ENCODE measurements at places on chromosomes 1 and 21.

DNA sequence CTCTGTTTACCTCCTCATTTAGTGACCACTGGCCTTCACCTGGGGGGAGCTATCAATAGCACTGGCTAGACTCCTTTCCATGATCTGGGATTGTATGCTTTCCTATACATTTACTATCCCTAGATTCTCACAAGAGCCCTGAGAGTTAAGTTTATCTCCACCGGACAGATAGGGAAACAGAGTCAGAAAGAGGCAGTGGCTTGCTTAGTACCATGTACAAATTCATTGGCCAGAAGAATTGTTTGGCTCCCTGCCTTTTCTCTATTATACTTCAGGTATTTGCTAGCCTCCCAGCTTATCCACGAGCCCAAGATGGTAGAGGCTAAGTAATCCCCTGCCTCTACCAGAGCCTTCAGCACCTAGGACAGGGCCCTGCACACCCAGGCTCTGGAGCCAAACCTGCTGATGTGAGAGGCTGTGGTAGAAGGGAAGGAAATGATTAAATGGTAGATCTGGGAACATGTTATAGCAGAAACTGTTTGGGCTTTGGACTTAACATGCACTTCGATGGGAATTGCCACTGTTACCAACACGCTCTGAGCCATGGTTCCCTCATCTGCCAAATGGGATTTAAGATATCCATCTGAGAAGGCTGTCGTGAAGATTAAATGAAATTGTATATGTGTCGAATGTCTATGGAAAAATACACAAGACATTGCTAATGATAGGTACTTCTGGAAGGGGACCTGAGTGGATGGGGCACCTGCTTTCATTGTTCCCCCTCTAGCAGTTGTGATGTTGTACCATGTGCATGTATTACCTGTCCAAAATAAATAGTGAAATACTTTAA is 3.1 kb upstream of the BLACAT1 start:
- DNase-seq = no peak

- DNase-seq = no peak
Observed at GRCh38 chr21:37044643-37045042, 28.2 kb downstream of the PIGP start.

GRCh38 chr1:64848803-64849202 is 103.9 kb downstream of the RAVER2 start:
- DNase-seq = no peak

DNA sequence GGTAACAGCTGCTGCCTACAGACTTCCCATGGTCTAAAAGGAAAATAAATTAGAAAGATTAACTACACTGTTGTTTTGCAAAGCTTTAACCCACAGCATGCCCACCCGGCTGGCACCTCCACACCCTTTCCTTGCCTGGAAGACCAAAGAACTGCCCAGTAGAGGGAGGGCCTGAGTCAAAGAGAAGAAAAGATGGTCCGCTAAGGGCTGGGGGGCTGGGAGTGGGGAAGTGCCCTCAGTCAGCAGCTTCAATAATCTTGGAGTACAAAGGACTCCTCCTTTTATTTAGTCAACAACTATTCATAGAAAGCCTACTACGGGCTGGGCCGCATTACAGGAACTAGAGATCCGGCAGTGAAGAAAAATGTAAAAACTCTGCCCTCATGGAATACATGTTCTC is 40.6 kb downstream of the ERI3 start:
- no peak for DNase-seq

DNA sequence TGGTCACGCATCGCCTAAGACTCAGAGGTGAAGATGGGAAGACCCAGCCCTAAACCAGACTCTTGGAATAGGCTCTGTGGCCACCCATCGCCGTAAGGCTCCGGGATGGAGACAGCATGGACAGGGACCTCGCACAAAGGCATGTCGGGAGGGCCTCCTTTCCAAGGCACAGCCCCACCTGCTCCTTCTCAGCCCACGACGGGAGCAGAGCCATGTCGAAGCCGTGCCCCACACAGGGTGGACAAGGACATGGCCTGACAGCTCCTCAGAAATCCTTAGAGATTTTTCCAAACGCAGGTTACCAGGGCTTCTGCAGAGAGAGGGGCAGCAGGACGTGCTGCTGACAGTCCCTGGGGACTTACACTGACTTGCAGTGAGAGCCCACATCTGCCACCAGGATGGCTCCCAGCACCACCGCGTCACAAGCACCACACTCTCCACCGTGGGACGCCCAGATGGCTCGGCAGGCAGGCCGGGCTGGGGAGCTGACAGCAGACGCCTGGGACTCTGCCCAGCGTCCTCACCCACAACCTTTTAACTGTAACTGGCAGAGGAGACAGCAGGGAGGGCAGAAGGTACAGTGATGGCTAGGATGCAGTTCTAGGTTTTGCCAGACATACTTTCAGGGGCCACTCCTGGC is 12.0 kb downstream of the SSU72 start:
- DNase-seq = no peak

DNA sequence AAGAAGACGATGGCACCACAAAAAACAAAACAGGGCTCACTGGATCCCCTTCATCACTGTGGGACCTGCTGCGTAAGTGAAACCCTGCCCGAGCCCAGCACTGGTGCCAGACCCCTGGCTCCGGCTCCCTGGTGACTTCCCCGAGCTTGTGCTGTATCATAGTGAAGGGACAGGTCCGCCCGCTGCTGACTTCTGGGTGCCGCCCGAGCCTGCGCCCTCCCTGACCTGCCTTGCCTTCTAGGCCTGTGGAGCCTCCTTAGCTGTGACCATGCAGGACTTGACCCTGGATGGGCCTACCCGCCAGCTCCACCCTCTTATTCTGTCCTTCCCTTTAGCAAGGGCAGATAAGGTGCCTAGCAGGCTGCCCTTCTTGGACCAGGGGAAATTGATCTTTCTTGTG is 7.9 kb downstream of the TEX35 start:
- DNase-seq = no peak

GRCh38 chr1:17008208-17008855 is 3.4 kb downstream of the ATP13A2 start:
- no peak for DNase-seq

- peak; percentile 29 for DNase-seq
Observed at GRCh38 chr21:43884861-43885417, 19.9 kb downstream of the AGPAT3 start.

- peak; percentile 35 for DNase-seq
Observed at GRCh38 chr1:115332813-115333608, 5.0 kb downstream of the NGF start.

DNA sequence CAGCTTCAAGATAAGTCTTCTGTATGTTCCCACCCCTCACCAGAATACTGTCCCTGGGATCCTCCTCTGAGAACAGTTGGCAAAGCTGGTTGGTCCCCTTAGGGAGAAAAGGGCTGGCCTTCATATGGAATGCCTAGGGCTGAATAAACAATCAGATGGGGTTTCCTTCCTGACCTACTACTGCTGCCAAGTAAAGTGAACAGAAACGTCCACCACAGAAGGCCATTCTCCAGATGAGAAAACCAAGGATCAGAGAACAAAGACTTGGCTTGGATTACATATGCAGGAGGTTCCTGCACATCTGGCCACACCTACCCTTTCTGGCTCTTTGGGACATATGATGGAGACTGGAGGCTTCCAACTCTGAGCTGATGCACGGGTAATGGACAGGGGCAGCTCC is 194.5 kb downstream of the HIVEP3 start:
- DNase-seq = no peak

GRCh38 chr1:85573322-85573721 is 7.2 kb upstream of the CCN1 start:
- DNase-seq = no peak

DNA sequence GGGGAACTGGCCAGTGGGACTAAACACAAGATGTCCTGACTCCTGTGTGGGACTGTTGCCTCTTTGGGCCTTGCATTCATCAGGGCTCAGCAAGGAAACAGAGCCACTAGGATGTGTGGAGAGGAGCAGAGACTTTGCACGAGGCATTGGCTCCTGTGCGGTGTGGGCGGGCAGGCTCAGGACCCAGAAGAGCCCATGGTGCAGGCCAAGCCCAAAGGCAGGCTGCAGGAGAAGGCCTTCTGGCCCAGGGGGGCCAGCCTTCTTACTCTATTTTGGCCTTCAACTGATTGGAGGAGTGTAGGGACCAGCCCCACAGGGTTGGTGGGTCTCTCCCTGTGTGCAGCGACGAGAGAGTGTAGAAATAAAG is 23.5 kb downstream of the LRRC3 start:
- DNase-seq = no peak

DNA sequence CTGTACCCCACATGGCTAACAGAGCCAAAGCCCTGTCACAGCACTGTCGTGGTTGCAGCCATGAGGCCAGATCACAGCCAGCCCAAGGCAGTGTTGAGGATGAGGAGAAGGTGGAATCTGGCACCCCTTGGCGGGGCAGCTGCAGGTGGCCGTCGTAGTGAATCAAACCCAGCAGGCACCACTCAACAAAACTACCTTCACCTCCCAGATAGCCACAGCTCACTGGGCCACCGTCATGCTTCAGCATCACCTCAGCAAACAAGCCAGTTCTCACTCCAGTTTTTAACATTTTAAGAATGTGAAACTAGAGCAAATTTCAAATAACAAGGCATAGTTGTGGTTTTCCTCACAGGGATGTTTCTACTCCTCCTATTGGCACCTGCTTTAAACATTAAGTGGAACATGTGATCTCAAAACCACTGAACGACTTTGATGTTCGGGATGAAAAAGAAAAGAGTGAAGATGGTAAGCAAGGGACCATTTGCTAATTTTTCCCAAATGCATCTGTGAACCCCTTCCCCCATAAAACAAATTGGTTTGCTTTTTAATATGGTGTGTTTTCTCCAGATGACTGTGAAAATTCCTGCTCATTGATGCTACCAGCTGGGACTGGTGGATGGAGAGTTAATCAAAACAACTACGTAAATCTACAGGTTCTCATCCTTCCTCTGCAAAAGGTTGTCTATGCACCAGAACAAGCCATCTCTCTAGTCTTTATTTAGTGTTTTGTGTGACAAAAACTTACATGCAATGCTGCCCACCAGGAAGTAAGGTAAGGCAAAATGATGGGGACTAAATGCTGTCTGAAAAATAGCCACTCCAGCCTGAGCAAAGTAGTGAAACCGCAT is 45.5 kb downstream of the TOR1AIP2 start:
- peak; percentile 67 for DNase-seq

- DNase-seq = peak; percentile 71
Observed at GRCh38 chr1:172359491-172359999, 60.9 kb upstream of the C1orf105 start.

DNA sequence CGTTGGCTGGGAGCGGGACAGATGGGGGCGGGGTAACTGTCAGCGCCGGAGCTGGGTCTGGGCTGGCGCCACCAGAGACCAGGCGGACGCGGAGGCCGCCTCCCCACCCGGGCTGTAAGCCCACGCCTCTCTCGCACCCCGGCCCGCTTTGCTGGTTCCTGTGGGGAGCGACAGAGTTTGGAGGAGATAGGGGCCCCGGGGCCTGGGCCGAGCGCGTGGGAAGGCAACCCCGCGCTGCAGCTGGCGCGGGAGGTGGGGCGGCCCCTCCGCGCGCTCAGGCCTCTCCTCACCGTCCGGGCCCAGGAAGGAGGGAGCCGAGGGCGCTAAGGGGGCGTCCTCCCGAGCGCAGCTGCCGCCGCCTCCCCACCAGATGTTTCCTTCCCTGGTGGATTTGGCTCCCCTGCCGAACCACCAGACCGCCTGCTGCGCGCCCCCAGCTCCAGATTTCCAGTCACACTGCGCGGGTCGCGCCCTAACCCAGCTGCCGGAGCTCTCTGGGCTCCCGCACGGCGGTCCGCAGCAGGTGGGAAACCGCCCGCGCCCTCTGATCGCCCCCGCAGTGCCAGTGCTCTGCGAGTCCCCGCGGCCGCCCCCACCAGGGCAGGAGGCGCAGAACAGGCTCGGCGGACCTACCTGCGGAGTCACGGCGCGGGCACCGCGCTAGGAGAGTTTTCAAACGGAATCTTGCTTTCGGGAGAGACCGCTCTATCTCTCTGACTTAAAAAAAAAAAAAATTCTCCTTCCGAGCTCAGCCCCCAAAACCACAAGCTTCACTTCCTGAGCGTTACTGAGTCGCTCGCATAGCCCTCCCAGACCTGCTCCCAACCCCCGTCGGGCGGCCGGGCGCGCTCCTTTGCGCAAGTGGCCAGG is 1.1 kb downstream of the GFI1 start:
- peak; percentile 90 for DNase-seq

- no peak for DNase-seq
Observed at GRCh38 chr1:58402444-58402843, 144.1 kb downstream of the OMA1 start.

- no peak for DNase-seq
Observed at GRCh38 chr1:157360023-157360390, 192.3 kb downstream of the FCRL5 start.

- no peak for DNase-seq
Observed at GRCh38 chr1:60699325-60699724, 383.0 kb upstream of the NFIA start.

DNA sequence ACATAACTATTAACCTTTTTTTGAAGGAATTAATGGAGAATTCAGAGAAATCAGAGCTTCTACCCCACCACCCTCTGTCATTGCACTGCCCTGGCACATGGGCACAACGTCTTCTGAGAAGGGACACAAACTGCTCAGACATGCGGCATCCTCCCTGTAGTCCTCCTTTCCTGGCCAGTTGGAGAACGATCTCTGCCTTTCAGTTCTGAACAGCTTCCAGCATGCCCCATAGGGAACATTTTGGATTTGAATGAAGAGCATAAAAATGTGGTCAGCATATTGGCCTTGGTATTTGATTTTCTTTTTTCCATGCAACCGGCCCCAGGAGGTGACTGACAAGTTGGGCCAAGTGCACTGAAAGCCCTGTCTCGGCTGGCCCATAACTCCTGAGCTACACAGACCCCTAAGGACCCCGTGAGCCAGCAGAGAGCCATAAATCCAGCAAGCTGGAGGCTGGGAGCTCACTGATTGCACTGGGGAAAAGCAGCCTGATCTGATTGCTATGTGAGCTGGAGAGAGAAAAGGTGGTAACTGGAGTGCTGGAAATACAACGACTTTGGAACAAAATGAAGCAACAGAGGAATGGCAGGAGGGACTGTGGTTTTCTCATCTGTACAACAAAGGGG is 10.9 kb upstream of the BLACAT1 start:
- DNase-seq = no peak

DNA sequence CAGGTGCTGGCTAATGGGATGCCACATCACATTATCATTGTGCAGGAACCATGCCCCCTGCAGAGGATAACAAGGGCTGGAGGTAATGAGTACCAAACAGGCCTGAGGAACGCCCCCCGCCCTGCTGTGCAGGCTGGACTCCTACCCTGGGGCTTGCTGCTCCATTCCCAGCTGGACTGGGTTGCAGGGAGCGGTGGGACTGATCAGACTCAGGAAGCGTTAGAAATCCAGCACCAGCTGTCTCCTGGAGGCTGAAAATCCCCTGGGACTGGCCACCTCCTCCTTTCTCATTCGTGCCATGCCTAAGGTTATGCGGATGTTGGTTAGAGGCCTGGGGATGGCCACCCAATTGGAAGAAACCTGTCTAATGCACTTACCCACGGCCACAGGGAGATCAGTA is 36.9 kb upstream of the POU3F1 start:
- DNase-seq = no peak

GRCh38 chr1:7375781-7376660 is 395.1 kb upstream of the VAMP3 start:
- no peak for DNase-seq
